Pancreas (tissue), 10 donors: ENCODE measurements at places on chromosomes 13 and 19. TPM values are rescaled to one million over a fixed set of nuclear protein-coding genes. Genes with fewer than 3 reads are reported as not detected.

GRCh38 chr13:47159853-47160550 is 263.1 kb upstream of the HTR2A start:
- H3K27me3 ChIP-seq = no peaks in the 10 kb centered on the region
- DNase-seq = peak; percentile 39
- H3K4me3 ChIP-seq = no peak overlapping the region
- no peaks in the 10 kb centered on the region for H3K36me3 ChIP-seq
- no peak overlapping the region for H3K27ac ChIP-seq
- H3K4me1 ChIP-seq = no peaks in the 10 kb centered on the region

DNA sequence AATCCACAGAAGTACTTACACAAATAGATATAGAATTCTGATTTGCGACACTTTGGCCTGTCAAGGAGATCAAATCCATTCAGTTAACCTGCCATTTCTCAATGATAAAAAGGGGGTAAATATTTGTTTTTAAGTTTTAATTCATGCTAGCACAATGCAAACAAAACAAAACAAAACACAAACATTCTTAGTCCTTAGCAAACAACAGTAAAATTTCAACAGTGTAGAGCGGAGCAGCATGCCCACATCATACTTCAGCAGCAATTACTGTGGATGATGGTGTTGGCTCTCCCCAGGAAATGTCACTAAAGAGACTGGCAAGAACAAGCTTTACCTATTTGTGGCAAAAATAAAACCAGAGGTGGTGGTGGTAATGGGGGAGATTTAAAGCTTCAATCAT is 625.2 kb upstream of the PCDH20 start:
- no peak for DNase-seq
- H3K4me3 ChIP-seq = no peak overlapping the region
- H3K4me1 ChIP-seq = no peaks in the 10 kb centered on the region
- no peaks in the 10 kb centered on the region for H3K27me3 ChIP-seq

- DNase-seq = no peak
- no peak overlapping the region for H3K27ac ChIP-seq
- H3K4me1 ChIP-seq = peaks cover 3% of the 10 kb centered on the region
- H3K27me3 ChIP-seq = no peaks in the 10 kb centered on the region
- peak overlapping the region; percentile 38 for H3K4me3 ChIP-seq
These were observed 460 bp upstream of the ZNF155 start for GRCh38 chr19:43983544-43983911.

- DNase-seq = no peak
- H3K4me1 ChIP-seq = peaks cover 19% of the 10 kb centered on the region
- peaks cover 4% of the 10 kb centered on the region for H3K36me3 ChIP-seq
- no peak overlapping the region for H3K27ac ChIP-seq
- no peak overlapping the region for H3K4me3 ChIP-seq
- no peaks in the 10 kb centered on the region for H3K27me3 ChIP-seq
These were observed 13.6 kb downstream of the EPN1 start for GRCh38 chr19:55688422-55689218.

- no peaks in the 10 kb centered on the region for H3K4me1 ChIP-seq
- H3K36me3 ChIP-seq = no peaks in the 10 kb centered on the region
- H3K27me3 ChIP-seq = no peaks in the 10 kb centered on the region
- no peak overlapping the region for H3K4me3 ChIP-seq
These were observed 72.1 kb downstream of the LHFPL6 start for GRCh38 chr13:39530916-39531315.

GRCh38 chr13:99050983-99051488 is 73.2 kb upstream of the DOCK9 start:
- H3K27me3 ChIP-seq = no peaks in the 10 kb centered on the region
- H3K27ac ChIP-seq = no peak overlapping the region
- H3K4me3 ChIP-seq = no peak overlapping the region
- no peaks in the 10 kb centered on the region for H3K4me1 ChIP-seq
- no peak for DNase-seq

DNA sequence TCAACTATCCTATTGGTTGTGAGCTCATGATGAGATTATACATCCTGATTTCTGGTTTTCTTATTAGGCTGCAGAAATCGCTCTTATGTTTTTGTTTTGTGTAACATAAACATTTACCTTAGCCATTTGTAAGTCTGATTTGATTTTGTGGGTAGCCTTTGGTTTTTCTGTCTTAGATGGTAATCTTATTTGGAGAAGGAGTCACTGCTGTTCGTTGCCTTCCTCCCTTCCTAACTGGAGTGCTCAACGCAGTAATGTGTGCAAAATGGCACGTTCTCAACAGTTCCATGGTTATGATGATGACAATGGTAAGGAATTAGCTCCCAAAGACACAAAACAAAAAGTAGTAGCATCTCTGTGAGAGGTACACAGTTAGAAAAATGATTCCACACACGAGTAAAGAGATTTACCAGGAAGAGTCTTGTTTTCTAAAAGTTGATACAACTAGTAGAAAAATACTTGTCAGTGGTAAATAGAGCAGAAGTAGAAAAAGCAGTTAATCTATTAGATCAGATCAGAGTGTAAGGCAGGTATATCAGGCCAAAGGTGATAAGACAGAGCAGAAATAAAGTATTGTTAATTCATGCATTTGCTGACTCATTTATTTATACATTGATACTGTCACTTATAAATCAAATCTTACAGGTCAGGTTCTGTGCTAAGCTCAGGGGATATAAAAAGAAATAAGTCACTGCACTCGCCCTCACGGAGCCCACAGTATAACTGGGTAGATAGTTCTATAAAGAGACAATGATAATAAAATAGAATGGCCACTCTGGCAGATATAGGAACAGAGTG is 270.0 kb downstream of the NALCN start:
- no peak for DNase-seq
- H3K27ac ChIP-seq = no peak overlapping the region
- no peaks in the 10 kb centered on the region for H3K4me1 ChIP-seq
- H3K36me3 ChIP-seq = no peaks in the 10 kb centered on the region

DNA sequence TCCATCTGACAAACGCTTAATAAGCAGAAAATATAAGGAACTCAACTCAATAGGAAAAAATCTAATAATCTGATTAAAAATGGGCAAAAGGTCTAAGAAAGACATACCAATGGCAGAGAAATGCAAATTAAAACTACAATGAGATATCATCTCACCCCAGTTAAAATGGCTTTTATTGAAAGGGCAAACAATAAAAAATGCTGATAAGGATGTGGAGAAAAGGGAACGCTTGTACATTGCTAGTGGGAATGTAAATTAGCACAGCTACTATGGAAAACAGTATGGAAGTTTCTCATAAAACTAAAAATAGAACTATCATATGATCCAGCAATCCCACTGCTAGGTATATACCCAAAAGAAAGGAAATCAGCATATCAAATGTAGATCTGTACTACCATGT is 508.8 kb upstream of the GPC6 start:
- no peak overlapping the region for H3K27ac ChIP-seq
- DNase-seq = no peak
- H3K4me1 ChIP-seq = no peaks in the 10 kb centered on the region
- H3K4me3 ChIP-seq = no peak overlapping the region
- H3K36me3 ChIP-seq = no peaks in the 10 kb centered on the region

DNA sequence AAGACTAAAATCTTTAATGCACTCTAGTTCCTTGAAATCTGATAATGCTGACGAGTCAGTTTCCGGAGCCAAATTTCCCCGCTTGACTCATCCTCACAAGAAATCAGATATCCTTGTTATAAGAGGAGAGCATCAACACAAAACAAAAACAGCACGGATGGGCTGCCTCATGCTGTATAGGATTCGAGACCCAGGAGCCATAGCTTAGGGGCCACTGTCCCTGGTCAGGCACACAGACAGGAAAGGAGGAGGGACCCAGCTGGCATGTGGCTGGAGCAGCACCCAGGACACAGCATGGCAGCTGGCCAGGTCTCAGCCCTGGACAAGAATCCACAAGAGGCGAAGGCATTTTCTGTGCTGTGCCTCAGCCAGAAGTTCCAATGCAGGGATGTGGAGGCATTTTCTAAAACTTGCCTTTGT is 110.2 kb upstream of the SPATA13 start:
- peaks cover 14% of the 10 kb centered on the region for H3K4me1 ChIP-seq
- H3K27me3 ChIP-seq = no peaks in the 10 kb centered on the region
- no peak overlapping the region for H3K4me3 ChIP-seq

- H3K36me3 ChIP-seq = no peaks in the 10 kb centered on the region
- DNase-seq = no peak
- H3K27ac ChIP-seq = no peak overlapping the region
- no peaks in the 10 kb centered on the region for H3K27me3 ChIP-seq
These were observed 104.4 kb downstream of the ZDHHC20 start for GRCh38 chr13:21354721-21355120.

- H3K36me3 ChIP-seq = no peaks in the 10 kb centered on the region
- DNase-seq = no peak
- no peak overlapping the region for H3K27ac ChIP-seq
- H3K4me1 ChIP-seq = peaks cover 27% of the 10 kb centered on the region
These were observed 179.8 kb downstream of the TBC1D4 start for GRCh38 chr13:75302071-75302698.

- H3K36me3 ChIP-seq = no peaks in the 10 kb centered on the region
- H3K27ac ChIP-seq = no peak overlapping the region
- peaks cover 13% of the 10 kb centered on the region for H3K4me1 ChIP-seq
- H3K27me3 ChIP-seq = no peaks in the 10 kb centered on the region
- H3K4me3 ChIP-seq = no peak overlapping the region
These were observed 173.1 kb downstream of the ABCC4 start for GRCh38 chr13:95128045-95128643.

DNA sequence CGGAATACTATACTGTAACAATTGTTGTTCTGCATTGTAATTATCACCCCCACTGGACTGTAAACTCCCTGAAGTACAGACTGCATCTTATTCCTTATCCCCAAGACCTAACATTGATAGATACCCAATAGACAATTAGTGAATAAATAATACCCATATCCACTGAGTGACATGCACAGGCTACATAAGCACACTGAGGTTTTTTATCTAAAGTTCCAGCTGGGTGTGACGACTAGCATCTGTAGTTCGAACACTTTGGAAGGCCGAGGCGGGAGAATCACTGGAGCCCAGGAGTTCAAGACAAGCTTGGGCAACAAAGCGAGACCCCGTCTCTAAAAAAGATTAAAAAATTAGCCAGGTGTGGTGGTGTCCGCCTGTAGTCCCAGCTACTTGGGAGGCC is 2.5 kb downstream of the KPNA3 start:
- DNase-seq = no peak
- no peaks in the 10 kb centered on the region for H3K27me3 ChIP-seq
- no peak overlapping the region for H3K27ac ChIP-seq
- no peaks in the 10 kb centered on the region for H3K36me3 ChIP-seq
- H3K4me3 ChIP-seq = no peak overlapping the region

GRCh38 chr13:70107125-70107497 is 515 bp upstream of the ATXN8OS start:
- H3K27me3 ChIP-seq = no peaks in the 10 kb centered on the region
- no peak for DNase-seq
- H3K4me3 ChIP-seq = no peak overlapping the region
- H3K27ac ChIP-seq = no peak overlapping the region

GRCh38 chr13:112893570-112894422 is 75.2 kb upstream of the MCF2L start:
- H3K4me3 ChIP-seq = peak overlapping the region; percentile 36
- peaks cover 6% of the 10 kb centered on the region for H3K4me1 ChIP-seq
- no peaks in the 10 kb centered on the region for H3K36me3 ChIP-seq
- no peaks in the 10 kb centered on the region for H3K27me3 ChIP-seq

DNA sequence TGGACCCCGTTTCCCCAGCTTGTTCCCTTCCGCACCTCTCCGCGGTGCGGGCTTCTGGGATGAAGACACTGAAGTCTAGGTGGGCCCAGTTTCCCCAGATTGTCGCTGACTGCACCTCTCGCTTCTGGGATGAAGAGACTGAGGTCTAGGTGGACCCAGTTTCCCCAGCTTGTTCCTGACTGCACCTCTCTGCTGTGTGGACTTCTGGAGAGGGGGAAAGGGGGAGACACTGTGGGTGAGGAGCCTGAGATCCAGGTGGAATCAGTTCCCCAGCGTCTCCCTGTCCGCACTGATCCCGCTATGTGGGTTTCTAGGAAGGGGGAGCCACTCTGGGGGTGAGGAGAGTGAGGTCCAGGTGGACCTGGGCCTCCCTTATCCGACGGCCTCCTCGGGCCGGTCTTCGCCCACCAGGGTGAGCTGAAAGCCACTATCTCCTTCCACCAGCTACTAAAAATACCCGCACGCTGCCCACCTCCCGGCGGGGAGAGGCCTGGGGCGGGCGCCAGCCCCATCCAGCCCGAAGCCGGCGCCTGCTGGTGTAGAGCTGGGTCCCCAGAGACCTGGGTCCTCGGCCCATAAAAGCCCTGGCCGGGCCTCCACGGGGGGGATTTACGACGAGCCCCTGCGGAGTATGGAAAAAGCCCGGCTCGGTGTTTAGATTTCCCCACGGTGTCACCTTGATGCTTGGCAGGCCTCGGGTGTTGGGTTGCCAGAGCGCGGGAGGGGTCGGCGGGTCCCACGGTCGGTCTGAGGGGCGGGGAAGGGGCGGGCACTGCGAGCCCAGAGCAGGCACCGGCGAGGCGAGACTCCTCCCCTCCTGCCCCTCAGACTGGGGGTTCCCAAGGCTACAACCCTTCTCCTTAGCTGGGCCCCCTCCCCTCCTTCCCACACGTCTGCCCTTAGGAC is 10.6 kb downstream of the FUT6 start:
- H3K4me3 ChIP-seq = peak overlapping the region; percentile 26
- H3K36me3 ChIP-seq = no peaks in the 10 kb centered on the region
- peaks cover 12% of the 10 kb centered on the region for H3K4me1 ChIP-seq
- H3K27ac ChIP-seq = peak overlapping the region; percentile 32
- DNase-seq = peak; percentile 45
- no peaks in the 10 kb centered on the region for H3K27me3 ChIP-seq

DNA sequence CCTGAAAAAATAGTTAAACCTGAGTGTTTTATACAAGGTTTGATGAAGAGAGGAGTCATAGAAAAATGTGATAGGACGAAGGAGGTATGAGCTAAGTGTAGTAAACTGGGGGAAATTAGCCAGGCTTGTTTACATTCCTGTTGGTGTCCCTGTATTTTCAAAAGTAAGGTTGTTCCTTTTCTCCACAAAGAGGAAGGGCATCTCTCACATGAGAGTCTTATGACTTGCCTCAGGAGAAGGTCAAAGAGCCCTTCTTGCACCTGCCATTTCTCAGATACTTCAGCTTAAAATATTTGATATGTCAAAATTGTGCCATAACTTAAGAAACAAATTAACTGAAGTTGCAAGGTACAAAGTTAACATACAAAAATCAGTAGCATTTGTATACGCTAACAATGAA is 3.6 kb upstream of the N4BP2L2 start:
- no peak overlapping the region for H3K4me3 ChIP-seq
- no peak for DNase-seq
- no peaks in the 10 kb centered on the region for H3K27me3 ChIP-seq
- H3K36me3 ChIP-seq = no peaks in the 10 kb centered on the region
- H3K27ac ChIP-seq = no peak overlapping the region

DNA sequence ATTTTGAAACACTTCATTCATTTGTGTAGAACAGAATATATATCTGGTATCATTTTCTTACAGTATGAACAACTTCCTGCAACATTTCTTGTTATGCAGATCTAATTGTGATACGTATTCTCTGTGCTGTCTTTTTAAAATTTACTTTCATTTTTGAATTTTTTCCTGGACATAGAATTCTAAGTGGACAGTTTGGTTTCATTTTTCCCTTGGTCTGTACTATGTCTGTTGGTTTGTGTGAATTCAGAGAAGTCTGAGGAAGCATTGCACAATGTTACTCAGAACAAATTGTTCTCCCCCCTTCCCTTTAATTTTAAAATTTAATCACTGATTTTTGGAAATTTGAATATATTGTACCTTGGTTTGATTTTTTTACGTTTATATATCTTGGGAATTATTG is 352.5 kb upstream of the PCDH20 start:
- H3K36me3 ChIP-seq = no peaks in the 10 kb centered on the region
- no peak overlapping the region for H3K4me3 ChIP-seq
- no peak for DNase-seq
- no peaks in the 10 kb centered on the region for H3K4me1 ChIP-seq
- peaks cover 3% of the 10 kb centered on the region for H3K27me3 ChIP-seq

The SRRM5 gene
- not detected for total RNA-seq

The C13orf42 gene
- not detected for total RNA-seq
